ENCODE measurements at places on chromosomes 13 and 19.

GRCh38 chr13:102325321-102325720, 76.5 kb downstream of the FGF14 start:
- DNase-seq: no peak

GRCh38 chr19:5466814-5467291, 11.6 kb downstream of the ZNRF4 start:
- peak; percentile 72 for DNase-seq

DNA sequence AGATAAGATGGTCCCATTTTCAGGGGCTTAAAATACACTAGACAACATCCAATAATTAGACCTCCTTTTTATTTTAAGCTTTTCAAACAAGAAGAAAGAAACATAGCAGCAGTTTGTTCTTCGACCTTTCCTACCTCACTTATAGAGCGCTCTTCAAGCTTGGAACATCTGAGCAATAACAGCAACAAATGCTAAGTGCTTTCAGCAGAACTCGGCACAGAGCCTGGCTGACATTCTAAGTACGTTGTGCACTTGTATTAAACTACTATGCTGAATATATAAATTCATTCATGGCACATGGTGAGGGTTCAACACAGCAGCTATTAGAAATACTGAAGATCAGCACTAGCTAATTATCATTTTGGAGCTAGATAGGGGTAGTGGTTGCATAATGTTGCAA, 256.1 kb upstream of the MAB21L1 start:
- DNase-seq: peak; percentile 76

DNA sequence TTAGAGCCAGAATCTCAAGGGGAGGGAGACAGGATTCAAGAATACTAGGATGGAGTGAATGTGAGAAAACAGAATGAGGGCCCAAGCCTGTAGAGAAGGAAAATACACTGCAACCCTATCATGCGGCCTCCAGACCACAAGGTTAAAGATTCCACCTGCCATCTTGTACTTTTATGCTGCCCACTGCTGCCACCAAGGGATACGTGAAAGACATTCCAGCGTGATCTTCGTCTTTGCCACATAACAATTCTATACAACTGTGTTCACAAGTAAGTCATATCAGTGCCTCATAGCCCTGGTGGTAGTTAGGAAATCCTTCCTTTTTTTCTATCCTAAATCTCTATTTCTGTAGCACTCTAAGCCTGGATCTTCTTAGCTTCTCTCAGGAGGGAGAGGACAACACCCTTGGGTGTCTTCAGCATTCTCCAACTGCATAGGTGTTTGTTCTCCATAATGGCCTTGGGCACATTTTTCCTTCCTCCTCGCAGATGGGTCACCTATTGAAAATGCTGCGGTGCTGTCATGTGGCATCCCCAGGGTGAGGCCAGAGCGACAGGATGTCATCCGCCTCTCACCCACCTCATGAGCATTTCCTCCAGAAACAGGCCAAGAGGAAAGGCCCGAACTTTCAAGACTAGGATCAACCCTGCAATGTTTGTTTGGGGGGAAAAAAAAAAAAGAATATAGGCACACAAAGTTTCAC, 13.6 kb downstream of the TPT1 start:
- no peak for DNase-seq

- DNase-seq: no peak
Observed at GRCh38 chr19:54430306-54431254, 15.3 kb downstream of the TTYH1 start.

DNA sequence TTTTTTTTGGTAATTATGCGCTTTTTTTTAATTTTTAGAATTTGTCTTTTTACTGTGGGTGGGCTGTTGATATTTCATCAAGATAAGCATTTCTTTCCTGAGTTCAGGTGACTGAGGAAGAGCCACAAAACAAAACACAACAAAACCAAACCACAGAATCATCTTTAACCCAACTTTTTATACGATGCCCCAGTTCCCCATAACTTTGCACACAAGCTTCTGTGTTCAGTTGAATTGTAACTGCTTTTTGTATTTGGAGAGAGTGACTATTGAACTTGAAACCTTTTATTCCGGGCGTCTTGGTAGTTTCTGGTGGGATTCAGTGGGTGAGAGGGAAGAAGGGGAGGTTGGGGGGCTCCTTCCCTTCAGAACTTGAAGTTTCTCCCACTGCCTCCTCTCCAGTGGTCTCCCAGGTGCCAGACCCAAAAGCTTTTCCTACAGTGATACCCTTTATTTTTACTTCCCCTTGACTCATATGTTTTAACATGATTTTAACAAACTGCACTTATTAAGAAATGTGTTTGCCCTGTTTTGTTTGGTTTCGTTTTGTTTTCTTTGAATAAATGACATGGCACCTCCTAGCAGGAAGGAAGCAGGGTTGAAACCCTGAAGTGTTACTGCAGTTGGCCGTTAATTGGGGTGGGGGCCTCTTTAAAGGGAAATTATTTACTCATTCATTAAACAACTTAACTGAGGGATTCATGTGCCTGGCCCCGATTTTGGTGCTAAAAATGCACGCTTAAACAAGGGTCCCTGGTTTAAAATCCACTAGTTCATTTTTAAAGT, 2.7 kb upstream of the CCDC97 start:
- no peak for DNase-seq

- no peak for DNase-seq
Observed at GRCh38 chr19:31018936-31019335, 330.3 kb downstream of the TSHZ3 start.

- no peak for DNase-seq
Observed at GRCh38 chr19:30076751-30077670, 135.0 kb downstream of the URI1 start.

DNA sequence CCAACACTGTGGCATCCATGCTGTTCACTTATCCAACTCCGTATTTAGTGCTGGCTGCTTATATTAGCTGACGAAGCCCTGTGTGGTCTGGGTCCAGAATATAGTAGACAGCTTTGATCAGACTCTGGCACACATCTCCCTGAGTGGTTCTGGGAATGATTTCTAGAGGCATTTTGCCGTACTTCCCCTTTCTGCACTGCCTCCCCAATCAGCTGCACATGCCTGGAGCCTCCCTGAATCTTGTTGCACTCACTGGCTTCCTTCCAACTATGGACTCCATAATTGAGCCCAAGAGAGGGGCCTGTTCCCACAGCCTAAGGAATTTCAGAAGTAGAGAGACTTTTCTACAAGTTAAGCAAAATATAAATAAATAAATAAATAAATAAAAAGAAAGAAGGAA, 30.4 kb upstream of the PCDH8 start:
- DNase-seq: peak; percentile 56

DNA sequence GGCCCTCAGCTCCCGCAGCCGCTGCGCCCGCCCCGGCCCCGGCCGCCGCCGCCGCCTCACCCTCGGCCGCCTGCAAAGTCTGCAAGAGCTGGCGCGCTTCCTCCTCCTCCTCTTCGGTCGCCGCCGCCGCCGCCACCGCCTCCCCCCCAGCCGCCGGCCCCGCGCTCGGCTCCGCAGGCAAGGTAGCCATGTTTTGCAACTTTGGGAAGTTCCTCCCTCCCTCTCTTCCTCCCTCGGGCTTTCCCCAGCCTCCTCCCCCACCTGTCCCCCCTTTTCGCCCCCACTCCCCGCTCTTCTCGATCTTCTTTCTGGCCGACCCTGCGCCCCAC, 433 bp downstream of the SIX5 start:
- DNase-seq: peak; percentile 80

- no peak for DNase-seq
Observed at GRCh38 chr13:80787604-80788003, 446.7 kb upstream of the SPRY2 start.

GRCh38 chr13:110875241-110875640, 39.6 kb downstream of the ANKRD10 start:
- DNase-seq: no peak

GRCh38 chr19:28469544-28469943, 743.4 kb downstream of the UQCRFS1 start:
- DNase-seq: no peak

- no peak for DNase-seq
Observed at GRCh38 chr19:54141356-54141755, 3.8 kb downstream of the CNOT3 start.

DNA sequence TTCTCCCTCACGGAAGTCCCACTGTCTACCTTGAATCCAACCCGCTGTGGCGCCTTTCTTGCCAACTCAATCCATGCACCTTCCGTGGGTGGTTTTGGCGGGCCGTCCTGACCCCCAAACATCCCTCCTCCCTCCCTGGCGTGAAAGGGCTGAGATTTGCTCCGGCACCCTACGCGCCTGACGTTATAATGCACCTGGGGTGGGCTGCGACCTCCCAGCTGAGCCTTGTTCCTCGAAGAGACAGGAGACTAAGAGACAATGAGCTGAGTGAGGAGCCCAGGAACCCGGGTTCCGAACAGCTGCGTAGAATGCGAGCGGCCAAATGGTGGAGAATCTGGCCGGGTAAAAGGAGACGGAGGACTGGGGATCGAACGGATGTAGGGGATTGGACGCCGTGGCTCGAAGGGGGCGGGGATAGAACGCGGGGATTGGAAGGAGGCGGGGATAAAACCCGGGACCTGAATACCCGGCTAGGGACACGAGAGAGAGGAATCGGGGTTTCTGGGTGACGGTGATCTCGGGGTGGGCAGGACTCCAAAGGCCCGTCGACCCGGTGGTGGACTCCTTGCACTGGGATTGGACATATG, at the start of gene CPT1C:
TSS of gene CPT1C (plus strand) at position 461 of the 587 bp plus-strand sequence. CDS start 1,137 bp downstream, outside the sequence.
- DNase-seq: peak; percentile 79

DNA sequence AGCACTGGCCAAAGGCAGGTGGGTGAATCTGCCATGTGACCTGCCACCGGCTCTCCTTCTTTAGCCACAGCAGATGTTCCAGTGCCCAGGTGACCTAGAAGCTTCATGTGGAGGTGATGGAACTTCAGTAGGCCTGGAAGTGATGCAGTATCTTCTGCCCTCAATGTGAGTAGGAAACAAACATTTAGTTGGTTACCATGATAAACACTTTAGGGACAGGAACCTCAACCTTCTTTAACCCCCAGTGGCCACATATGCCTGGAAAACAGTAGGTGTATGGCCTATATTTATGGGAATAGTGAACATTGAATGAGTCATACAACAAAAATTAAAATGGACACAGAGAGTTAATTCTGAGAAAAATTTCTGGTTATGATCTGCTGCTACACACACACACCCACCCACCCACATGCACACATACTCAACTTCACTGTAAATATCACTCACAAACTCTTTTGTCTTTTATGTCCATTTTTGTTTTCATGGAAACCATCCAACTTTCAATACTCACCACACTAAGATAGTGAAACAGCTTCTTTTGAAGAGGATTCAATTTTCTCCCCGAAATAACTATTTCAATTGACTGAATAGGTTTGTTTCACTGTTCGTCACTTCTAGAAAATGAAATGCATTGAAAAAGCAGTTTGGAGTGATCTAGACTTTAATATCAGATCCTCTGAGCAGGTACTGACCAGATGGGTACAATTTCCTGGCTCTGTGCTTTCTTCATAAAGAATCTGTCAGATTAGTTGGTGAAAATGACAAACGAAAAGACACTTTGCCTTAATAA, 97.3 kb downstream of the STARD13 start:
- DNase-seq: no peak

GRCh38 chr13:101529422-101529821, 76.9 kb downstream of the ITGBL1 start:
- no peak for DNase-seq
